KBM-7 (cell line): ENCODE measurements at places on chromosomes 4 and X.
A peak's percentile ranks its signal among the peaks of the same experiment; 100 is the strongest.

DNA sequence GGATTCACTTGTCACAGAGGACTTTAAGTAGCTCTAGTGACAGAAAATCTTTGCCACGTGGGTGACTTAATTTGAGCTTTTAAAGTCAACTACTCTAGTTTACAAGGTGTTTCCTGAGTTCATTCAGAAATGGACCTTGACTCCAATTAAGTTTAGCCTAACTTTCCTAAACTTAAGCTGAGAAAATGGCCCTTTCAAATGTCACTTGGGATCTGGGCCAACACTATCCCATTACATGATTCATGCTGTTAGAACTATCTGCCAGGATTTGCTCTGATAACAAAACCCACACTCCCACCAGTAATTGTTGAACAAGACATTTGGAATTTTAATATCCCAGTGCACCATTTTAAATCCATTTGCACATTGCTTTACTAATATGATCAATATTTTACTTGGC, 40.8 kb downstream of the C4orf46 start:
- no peak for DNase-seq

GRCh38 chrX:115067812-115068211, 50.4 kb upstream of the IL13RA2 start:
- DNase-seq: no peak

GRCh38 chr4:70577220-70577927, 14.7 kb upstream of the AMBN start:
- DNase-seq: no peak

GRCh38 chrX:115499112-115499805, 61.7 kb upstream of the PLS3 start:
- DNase-seq: peak; percentile 46

- no peak for DNase-seq
Observed at GRCh38 chrX:38379088-38379487, 26.7 kb downstream of the OTC start.

- no peak for DNase-seq
Observed at GRCh38 chr4:143215873-143216272, 31.2 kb downstream of the USP38 start.
